Brain microvascular endothelial cell (primary cell): ENCODE measurements at places on chromosomes 16 and 17.

- no peak for DNase-seq
Measured at GRCh38 chr16:57903656-57904055, 67.3 kb downstream of the CNGB1 start.

GRCh38 chr16:87850009-87851006, 19.0 kb downstream of the SLC7A5 start:
- no peak for DNase-seq

DNA sequence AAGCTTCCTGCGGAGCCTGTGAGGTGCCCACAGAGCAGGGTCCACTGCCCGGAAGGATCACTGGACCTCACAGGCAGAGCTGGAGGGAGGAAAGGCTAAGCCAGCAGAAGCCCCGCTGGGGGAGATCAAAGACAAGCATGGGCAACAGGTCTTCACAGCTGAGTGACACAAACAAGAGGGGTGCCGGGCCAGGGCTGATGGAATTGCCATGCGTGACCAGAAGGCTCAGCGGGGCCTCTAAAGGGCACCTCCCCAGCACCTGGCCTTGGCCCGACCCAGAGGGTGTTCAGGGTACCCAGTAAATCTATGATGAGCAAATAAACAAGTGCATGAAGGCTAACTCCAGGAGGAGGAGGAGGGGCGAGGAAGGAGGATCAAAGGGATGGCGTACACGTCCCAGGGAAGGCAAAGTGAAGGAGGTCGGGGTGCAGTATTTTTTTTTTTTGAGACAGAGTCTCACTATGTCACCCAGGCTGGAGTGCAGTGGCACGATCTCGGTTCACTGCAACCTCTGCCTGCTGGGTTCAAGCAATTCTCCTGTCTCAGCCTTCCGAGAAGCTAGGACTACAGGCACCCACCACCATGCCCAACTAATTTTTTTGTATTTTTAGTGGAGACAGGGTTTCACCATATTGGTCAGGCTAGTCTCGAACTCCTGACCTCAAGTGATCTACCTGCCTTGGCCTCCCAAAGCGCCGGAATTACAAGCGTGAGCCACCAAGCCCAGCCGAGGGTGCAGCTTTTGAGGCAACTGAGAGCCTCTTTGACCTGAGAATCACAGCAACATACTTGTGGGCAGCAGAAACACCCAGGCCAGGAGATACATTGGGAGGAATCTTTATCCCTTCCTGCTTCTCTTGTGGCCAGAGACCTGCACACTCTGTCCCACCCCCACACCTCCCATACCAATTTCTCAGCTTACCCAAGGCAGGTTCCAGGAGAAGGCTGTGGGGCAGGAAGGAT, 16.1 kb upstream of the EXOC7 start:
- DNase-seq, result no peak

GRCh38 chr16:74297145-74297665, 591 bp downstream of the PSMD7 start:
- peak; percentile 39 for DNase-seq

- no peak for DNase-seq
Measured at GRCh38 chr17:27333410-27333980, 39.6 kb downstream of the WSB1 start.

DNA sequence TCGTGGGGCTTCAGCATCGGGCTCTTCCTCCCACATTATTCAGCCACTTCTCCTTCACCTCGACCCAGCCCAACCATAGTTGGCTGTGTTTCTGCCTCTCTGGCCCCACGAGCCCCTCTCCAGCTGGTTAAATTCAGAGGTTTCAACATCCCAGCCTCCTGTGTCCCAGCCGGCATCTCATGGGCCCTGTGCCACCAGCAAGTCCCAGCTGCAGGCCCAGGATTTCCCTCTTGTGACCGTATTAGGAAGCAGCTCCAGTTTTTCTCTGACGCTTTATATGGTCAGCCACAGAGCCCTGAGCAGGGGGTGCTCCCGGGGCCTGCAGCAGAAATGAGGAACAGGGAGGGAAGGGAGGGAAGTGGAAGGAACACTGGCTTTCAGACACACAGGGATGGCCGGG, 27.4 kb downstream of the MYH11 start:
- DNase-seq, result no peak

GRCh38 chr16:22728167-22728836, 85.7 kb upstream of the HS3ST2 start:
- no peak for DNase-seq

GRCh38 chr16:88585269-88585668, 15.1 kb downstream of the ZC3H18 start:
- DNase-seq, result no peak

DNA sequence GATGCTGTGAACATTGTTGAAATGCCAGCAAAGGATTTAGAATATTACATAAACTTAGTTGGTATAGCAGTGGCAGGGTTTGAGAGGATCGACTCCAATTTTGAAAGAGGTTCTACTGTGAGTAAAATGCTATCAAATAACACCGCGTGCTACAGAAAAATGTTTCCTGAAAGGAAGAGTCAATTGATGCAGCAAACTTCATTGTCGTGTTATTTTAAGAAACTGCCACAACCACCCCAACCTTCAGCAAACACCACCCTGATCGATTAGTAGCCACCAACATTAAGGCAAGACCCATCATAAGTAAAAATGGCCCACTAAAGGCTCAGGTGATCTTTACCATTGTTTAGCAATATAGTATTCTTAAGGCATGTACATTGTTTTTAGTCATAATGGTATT, 27.3 kb downstream of the HLF start:
- DNase-seq, result no peak

- DNase-seq, result peak; percentile 96
Measured at GRCh38 chr16:53817117-53817755, 113.3 kb downstream of the FTO start.

DNA sequence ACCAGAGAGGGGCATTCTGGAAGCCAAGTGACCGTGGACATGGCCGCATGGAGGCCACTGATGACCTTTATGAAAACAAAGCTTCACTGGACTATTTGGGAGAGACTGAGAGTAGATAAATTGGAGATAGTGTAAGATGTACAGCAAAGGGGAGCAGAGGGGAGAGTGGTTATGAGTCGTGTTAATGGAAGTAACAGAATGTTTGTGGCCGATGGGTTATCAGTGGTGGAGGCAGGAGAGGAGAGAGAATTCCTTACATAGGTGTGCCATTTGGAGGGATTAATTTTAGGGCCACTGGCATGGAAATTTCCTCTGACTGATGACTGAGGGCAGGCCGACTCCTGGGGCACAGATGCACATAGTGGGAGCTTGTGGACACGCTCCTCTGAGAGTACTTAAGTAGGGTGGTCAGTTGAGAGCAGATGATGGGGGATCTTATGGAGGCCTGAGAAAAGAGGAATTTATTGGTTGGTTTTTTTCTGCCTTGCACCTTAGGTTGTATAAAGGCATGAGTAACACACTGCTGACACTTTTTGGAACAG, 19.2 kb downstream of the PRPSAP2 start:
- peak; percentile 19 for DNase-seq

- DNase-seq, result no peak
Measured at GRCh38 chr16:26269673-26270072, 577.9 kb downstream of the HS3ST4 start.

DNA sequence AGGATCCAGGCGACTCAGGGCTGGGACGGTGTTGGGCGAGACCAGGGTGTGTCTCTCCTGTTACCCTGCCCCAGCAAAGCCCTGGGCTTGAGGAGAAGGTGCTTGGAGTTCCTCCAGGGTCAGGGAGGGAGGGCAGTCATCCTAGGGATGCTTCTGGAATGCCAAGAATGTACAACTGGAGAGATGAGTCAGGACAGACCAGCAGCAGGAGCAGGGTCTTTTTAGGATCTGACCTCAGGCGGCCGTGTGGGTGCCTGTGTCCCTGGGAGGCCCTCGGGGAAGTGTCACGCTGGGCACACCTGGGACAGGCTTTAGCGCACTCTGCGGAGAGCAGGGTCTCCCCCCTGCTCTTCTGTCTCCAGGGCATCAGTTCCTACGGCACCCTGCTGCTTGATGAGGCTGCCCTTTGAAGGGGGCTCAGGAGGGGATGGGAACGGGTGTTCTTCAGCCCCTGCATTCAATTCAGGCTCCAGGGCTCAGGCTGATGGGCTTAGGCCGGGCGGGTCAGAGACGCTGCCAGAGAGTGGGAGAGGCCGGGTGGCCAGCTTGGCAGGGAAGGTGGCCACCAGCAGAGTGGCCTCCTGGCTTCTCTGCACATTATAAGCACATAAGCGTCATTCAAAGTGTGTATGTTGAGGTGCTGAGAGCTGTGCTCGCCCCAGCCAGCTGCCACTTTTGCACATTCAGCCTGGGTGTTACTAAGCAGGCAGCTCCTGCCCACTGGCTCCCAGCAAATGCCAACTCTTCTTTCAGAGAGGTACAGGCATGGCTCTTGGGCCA, 8.4 kb upstream of the MTSS2 start:
- peak; percentile 44 for DNase-seq

- DNase-seq, result peak; percentile 19
Measured at GRCh38 chr16:51393381-51394005, 242.4 kb upstream of the SALL1 start.

- DNase-seq, result peak; percentile 11
Measured at GRCh38 chr17:70820276-70820675, 650.9 kb downstream of the KCNJ2 start.

- peak; percentile 27 for DNase-seq
Measured at GRCh38 chr17:32240750-32241149, 24.9 kb upstream of the RHBDL3 start.

- DNase-seq, result peak; percentile 55
Measured at GRCh38 chr16:85554889-85555718, 58.0 kb upstream of the GSE1 start.

GRCh38 chr16:17063201-17064139, 407.3 kb downstream of the XYLT1 start:
- no peak for DNase-seq

- no peak for DNase-seq
Measured at GRCh38 chr16:88393034-88393433, 10.3 kb downstream of the ZNF469 start.

DNA sequence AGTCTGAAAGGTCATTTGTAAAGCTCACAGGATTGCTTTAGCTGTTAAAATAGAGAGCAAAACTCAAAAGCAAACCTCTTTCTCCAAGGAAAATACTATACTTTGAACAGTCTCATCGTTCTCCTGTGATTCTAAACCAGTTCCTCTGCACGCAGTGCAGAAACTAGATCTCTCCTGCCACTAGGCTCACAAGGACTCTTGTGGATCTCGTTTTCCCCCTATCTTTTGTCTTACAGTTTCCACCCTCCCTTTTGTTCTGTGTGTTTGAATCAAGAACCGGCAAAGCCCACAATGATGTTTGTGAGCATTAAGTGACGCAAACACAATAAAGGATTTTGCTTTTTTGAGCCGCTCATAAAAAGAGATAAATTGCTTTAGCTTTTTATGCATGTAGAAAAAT, 1103.5 kb upstream of the RBFOX1 start:
- DNase-seq, result no peak

- DNase-seq, result no peak
Measured at GRCh38 chr17:74119965-74120364, 83.5 kb upstream of the RPL38 start.
